ENCODE measurements at places on chromosomes 11 and 22.

DNA sequence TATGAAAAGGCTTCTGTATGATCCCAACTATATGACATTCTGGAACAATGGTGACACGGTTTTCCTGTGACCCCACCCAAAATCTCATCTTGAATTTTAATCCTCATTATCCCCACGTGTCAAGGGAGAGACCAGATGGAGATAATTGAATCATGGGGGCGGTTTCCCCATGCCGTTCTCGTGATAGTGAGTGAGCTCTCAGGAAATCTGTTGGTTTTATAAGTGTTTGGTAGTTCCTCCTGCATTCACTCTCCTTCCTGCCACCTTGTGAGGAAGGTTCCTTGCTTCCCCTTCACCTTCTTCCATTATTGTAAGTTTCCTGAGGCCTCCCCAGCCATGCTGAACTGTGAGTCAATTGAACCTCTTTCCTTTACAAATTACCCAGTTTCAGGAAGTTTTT, 53.1 kb upstream of the TSPAN18 start:
- DNase-seq: no peak

GRCh38 chr11:65159012-65159411, 11.0 kb upstream of the SPDYC start:
- no peak for DNase-seq

DNA sequence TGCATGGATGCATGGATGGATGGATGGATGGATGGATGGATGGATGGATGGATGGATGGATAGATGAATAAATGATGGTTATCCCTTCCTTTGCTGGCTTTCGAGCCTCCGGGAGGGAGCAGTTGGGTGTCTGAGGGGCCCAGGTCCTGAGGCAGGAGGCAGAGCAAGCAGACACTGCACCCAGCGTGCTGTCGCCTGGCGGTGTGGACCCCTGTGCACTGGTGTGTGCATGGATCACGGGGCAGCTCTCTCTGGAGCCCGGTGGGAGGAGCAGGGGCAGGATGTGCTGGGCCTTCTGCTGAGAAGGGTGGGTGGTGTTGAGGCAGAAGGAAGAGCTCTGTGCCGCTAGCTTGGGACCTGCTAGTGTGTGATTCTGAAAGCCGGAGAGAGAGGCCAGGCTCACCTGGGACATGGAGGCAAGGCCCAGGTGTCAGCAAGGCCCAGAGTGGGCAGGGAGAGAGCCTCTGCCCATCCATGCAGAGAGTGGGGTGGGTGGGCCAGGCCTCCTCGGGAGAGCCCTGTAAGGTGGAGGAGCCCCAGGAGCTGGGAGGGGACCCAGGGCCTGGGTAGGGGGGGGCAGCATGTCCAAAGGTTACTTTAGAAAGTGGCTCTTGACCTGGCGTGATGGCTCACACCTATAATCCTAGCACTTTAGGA, 254.4 kb downstream of the BRD1 start:
- DNase-seq: no peak

DNA sequence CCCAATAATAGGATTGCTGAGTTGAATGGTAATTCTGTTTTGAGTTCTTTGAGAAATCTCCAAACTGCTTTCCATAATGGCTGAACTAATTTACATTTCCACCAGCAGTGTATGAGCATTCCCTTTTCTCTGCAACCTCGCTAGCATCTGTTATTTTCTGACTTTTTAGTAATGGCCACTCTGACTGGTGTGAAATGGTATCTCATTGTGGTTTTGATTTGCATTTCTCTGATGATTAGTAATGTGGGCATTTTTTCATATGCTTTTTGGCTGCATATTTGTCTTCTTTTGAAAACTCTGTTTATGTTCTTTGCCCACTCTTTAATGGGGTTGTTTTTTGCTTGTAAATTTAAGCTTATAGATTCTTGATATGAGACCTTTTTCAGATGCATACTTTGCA, 97.4 kb downstream of the FDX1 start:
- no peak for DNase-seq

DNA sequence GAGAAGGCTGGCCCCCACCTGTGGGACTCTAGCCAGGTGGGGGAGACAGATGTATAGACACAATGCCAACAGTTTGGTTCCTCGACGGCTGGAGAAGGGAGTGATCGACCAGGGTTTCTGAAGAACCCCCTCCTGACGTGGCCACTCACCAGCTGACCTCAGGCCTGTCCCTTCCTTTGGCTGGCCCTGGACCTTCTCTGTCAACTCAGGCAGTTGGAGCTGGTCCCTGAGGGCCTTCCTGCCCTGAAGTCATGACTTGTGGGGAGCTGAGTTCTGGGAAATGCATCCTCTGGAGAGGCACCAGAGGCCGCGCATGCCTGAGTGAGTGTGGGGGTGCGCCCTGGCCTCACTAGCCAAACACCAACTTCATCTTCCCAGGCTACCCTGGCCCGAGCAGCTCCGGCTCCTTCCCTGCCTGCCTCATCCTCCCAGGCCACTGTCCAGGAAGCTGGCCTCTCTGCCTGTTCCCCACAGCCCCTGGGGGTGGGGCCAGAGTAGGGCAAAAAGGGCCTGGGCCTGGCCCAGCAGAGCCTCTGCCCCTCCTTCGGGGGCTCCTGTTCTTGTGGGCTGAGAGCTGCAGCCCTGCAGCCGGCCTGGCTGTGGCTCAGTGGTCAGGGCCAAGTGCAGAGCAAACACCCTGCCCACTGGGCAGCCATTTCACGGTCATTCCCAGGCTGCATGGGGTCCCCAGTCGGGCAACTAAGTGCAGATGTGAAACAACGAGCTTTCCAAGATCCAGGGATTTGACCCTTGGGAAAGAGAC, 23.6 kb downstream of the TXN2 start:
- DNase-seq: no peak

DNA sequence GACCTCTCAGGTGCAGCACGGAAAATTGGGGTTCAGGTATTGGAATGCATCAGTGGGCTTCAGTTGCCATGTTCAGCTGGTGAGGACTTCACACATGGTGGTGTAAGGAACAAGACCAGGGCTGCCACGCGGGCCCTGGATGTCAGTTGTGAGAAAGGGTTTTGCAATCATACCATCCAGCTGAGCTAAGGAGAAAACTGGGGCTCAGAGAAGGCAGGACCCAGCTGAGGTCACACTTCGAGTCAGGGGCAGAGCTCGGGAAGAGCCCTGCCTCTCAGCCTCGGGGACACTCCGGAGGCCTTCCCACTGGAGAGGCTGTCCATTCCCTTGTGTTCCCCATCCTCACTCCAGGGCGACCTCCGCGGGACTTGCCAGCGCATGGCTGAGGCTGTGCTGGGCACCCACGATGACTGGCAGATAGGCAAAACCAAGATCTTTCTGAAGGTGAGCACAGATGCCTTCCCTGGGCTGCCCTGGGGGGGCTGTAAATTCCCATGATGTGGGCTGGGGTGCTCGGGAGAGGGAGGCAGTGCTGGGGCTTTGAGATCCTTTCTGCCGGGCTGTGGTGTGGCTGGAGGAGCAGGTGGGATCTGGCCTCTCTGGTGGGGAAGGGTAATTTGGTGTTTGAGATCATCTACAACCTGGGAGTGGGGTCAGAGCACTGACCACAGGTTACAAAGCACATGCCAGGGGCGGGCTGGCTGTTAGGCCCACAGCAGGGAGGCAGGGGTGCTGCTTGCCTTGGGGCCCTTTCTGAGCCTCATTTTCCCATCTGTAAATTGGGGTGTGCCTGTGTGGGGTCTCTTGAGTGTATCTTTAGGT, 47.2 kb downstream of the MYO7A start:
- peak; percentile 44 for DNase-seq

- DNase-seq: no peak
These were observed 109.5 kb downstream of the TENM4 start for GRCh38 chr11:79331203-79331901.

DNA sequence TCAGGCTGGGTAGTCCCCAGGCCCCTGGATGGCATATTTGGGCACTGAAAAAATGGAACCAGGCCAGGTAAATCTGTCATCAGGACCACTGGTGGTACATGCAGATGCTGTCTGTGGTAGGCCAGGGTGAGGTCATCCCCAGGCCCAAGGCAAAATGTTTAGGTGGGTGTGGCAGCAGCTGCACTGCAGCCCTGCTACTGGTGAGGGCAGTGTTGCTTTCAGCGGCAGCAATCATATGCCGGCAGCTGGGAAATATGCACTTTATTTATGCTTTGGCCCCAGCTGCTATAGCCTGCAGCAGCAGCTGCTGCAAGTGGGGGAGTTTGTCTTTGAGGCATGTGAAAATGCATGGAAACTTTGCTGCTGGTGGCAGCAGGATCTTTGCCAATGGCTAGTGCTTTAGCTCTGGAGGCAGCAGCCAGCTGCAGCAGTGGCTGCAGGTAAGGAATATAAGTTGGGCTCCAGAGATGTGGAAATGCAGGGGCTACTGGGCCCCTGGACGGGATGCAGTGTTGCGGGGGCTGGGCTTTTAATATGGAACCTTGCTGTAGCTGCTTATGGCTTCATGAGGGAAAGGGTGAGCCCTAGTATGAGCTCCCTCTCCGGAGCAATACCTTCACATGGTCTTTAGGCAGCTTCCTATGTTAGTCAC, 365.7 kb upstream of the CADM1 start:
- DNase-seq: peak; percentile 67

DNA sequence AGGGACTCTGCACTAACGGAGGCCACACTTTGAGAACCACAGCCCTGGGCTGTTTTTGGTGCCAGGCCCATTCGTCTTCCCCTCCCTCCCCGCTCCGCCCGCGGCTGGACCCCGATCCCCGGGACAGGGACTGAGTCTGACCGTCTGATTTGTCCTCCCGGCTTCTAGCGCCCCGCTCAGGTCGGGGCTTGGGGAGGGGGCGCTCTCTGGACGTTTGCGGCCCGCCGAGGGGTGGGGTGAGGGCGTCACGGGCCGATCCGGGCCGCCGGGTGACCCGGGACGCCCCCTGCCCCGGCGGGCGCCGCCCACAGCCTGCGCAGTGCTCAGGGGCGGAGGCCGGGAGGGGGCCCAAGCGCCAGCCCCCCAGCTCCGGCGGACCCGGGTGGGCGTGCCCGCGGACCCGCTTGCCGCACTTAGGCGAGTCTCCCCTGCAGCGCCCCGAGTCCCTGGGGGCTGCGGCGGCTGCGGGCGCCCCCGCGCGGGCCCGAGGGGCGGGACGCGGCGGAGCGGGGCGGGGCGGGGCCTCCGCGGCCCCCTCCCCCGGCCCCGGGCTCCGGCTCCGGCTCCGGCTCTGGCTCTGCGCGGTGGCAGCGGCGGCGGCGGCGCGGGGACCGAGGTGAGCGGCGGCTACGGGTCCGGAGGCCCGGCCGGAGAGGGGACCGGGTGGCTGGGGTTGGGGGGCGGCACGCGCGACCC, 33.7 kb upstream of the PRR5 start:
- DNase-seq: no peak

- DNase-seq: no peak
These were observed 28.2 kb downstream of the ANKRD42 start for GRCh38 chr11:83221694-83222093.

DNA sequence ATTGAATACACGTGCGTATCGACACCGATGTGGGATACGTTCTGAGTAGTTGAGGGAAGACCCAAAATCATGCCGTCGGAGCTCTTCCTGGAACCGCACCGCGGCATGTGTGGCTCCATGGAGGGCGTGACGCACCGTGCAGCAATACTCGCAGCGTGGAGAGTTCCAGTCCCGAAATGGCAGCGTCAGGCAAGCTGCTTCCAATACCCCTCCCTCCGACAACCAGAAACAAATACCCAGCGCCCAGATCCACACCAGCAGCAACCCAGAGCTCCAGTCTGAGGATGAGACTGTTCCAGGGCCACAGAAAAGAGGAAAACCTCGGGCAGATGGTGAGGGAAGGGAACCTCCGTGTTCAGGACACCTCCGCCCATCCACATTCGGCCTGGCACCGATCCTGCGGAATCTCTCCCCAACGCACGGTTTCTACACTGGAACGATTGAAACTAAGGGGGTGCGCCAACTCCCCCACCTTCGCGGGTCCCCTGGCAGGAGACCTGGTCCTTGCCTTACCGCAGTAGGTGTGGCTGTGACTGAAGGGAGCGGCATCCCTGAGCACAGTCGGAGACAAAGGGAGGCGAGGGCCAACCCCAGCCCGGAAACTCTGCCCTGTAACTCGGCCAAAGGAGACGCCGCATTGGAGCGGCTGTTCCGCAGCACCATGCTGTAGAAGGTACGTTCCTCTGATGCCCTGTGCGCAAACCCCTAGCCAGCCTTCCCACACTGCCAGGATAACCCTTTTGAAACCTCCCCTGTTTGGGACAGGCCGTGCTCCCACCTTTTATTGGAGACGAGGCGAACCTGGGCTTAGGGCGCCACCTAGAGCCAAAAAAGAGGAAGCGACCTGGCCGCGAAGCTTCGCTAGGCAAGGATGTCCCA, 28.2 kb downstream of the DBX1 start:
- peak; percentile 73 for DNase-seq

- no peak for DNase-seq
These were observed 133.6 kb upstream of the SESN3 start for GRCh38 chr11:95364324-95365295.

DNA sequence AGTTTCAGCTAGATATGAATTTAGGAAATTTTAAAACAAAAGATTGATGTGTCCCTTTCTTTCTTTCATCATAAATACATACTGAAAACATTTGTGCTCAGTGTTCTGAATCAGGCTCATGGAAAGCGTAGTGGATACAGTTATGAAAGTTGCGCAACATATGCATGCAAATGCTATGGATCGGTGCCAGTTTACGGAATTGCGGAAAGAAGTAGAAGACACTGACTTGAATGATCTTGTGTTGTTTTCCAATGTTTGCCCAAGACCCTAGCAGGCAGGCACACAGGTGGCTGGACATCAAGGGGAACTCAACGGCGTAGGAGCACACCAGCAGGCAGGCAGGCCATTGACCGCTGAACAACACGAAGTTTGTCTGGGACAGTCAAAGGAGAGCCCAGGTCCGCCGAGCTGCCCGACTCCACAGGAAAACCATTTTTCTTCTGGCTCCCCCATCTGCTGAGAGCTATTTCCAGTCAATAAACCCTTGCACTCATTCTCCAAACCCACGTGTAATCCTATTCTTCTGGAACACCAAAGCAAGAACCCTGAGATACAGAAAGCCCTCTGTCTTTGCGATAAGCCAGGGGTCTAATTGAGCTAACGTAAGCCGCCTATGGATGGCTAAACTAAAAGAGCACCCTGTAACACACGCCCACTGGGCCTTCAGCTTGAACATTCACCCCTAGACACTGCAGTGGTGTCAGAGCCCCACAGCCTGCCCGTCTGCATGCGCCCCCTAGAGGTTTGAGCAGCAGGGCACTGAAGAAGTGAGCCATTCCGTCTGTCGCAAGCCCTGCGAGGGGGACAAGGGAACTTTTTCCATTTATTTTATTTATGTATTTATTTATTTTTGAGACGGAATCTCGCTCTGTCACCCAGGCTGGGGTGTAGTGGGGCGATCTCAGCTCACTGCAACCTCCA, 7.4 kb upstream of the BIRC3 start:
- DNase-seq: no peak

GRCh38 chr11:71151561-71151960, 100.8 kb downstream of the SHANK2 start:
- DNase-seq: no peak
